ENCODE measurements at places on chromosomes 5 and 9. TPM values are rescaled to one million over a fixed set of nuclear protein-coding genes. Genes with fewer than 3 reads are reported as not detected.

MRPS27 gene
- 46.7 TPM for total RNA-seq

FAM169A gene
- 4.6 TPM for total RNA-seq

FBXL17 gene
- 17.5 TPM for total RNA-seq

GRIA1 gene
- 2.5 TPM for total RNA-seq

IL5 gene
- total RNA-seq, result not detected

- DNase-seq, result no peak
Measured at GRCh38 chr5:119301906-119302305, 53.9 kb upstream of the TNFAIP8 start.

GRCh38 chr5:178507151-178507932 is 82.9 kb downstream of the COL23A1 start:
- DNase-seq, result no peak

Measured in skin of body (tissue), 3 donors.